Posterior vena cava (tissue), 2 donors: ENCODE measurements at places on chromosomes 3 and 15.

DNA sequence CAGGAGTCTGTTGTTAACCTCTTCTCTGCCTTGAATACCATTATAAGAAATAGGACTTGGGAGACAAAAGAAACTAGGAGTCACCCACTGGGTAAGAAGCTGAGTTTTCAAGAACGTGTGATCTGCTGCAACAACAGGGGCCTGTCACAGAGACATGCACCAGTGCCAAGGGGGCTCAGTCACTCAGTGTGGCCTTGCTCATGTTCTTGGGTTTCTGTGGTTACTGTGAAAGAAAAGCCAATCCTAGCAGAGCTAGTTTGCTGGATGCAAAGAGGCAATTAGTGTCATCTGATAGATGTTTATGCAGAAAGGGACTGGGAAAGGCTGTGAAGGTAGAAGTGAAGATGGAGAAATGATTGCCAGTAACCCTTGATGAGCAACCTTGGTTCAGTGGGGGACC is 126.3 kb downstream of the IQCH start:
- no peak for DNase-seq

DNA sequence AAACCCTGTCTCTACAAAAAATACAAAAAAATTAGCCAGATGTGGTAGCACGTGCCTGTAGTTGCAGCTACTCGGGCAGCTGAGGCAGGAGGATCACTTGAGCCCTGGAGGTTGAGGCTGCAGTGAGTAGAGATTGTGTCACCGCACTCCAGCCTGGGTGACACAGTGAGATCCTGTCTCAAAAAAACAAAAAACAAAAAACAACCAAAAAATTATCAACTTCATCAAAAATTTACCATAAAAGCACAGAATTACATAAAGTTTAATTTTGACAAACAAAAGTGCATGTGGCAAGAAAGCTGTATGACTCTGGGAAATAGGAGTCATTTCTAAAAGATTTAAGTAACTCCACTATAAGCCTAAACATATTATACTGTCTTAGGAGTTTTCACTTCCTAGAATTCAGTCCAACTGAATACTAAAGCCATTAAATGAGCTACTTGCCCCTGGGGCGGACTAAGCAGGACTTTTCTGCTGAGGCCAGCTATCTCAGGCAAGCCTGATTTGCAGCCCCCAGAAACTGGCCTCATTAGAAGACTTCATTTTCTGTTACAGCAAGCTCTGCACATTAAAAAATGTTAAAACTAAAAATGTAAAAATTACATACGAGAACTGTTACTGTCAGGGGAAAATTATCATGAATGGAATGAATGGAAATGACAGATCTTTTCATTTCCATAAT is 23.0 kb downstream of the HSPBAP1 start:
- DNase-seq = no peak

DNA sequence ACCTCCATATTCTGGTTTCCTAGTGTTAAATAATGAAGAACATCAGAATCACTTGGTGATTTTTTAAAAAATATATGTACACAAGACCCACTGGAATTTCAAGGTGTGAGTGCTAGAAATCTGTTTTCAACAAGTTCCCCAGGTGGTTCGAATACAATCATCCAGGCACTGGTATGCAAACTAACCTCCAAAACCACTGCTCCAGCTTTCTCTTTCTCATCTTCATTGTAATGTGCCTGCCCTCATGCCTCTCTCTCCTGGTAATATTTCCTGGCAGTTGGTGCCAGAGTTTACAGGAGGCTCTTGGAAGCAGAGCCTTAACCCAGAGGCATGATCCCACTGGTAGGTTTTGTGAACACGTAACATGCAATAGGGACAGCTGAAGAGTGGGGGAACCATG is 163.1 kb upstream of the MANF start:
- no peak for DNase-seq

GRCh38 chr3:45739991-45740390 is 50.8 kb downstream of the SACM1L start:
- DNase-seq = no peak

- DNase-seq = no peak
Observed at GRCh38 chr3:102165367-102165766, 269.4 kb upstream of the ZPLD1 start.

- DNase-seq = no peak
Observed at GRCh38 chr3:64161481-64161952, 63.7 kb downstream of the PRICKLE2 start.

- DNase-seq = no peak
Observed at GRCh38 chr3:41182504-41183059, 16.7 kb upstream of the CTNNB1 start.

DNA sequence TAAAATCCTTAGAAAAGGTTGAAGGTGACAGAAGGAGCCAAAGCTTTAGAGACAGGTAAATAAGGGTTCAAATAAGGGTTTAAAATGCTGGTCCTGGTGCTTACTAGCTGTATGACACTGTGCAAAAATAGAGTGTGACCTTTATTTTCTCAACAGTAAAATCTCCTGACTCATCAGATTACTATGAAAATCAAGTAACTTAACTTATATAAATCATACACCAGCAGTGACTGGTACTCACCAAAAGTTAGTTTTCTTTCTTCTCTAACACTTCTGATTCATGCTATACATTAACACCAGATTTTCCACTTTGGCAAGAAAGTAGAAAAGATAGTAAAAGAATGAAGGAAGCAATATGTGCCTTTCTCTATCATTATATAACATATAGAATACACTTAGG is 205.9 kb upstream of the GBE1 start:
- no peak for DNase-seq

- DNase-seq = no peak
Observed at GRCh38 chr15:72784456-72784876, 908 bp upstream of the ADPGK start.

DNA sequence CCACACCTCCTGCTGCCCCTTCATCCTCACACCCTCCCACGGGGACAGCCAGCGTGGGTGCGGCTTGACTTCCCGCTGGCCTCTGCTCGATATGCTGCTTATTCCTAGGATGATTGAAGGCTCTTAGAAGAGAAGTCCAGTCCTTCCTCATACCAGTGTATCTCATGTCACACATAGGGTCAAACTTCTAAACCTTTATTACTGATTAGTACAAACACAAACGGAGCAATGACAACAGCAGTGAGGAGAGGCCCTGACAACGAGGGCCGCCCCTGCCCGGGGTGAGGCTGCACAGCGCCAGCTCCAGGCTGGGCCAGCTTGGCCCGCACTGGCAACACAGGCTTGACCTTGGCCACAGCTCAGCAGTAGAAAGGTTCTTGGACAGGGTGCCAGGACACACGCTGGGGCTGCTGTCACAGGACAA is 3.7 kb downstream of the CIB1 start:
- no peak for DNase-seq

- no peak for DNase-seq
Observed at GRCh38 chr15:63256433-63257274, 20.8 kb upstream of the APH1B start.

DNA sequence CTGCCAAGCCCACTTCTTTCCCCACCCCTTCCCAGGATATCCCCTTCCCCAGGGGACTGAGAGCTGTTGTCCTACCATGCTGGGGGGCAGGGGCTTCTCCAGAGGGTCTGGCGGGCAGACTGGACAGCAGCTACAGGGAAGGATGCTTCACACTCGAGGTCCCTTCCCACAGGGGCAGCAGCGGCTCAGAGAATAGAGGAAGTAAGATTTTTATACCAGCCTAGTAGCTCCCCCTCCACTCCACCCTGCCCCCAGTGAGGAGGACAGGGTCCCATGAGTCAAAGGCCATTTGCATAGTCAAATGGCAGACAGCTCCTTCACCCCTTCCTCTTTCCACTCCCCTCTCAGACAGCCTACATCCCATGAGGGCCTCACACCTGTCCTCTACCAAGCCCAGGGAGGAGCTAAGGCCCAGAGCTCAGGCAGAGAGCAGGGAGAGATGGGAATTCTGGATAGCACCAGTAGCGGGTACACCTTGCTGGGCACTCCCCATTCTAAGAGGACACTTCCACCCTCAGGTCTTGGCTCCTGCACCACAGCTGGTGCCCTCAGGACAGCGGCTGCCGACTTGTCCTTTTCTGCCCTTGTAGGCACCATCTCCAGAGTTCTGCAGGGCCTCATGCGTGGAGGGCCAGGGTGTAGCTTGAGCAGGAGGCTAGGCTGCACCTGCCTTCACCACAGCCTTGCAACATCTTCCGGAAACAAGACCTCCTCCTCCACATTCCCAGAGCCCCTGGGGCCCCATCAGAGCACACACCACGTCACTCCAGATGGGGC is at the start of gene TLR9:
TSS of gene TLR9 (minus strand) at position 194 of the 777 bp plus-strand sequence. CDS start at position 78, 116 bp downstream.
- peak; percentile 69 for DNase-seq

DNA sequence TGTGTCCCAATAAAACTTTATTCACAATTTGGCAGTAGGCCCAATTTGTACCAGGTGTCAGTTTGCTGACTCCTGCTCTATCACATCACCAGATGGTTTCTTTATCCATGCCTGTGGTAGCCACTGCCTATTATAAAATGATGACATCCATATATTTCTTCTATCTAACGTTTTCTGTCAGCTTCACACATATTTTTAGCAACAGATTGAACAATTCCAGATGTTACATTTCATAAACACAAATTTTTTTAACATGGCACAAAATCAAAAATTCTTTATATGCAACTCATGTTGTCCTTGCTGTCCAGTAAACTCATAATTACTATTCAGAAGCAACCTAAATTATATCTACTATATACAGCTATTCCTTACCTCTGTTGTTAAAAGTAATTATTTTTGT is 1371.6 kb downstream of the NSUN3 start:
- no peak for DNase-seq

GRCh38 chr3:155549087-155549486 is 195.8 kb downstream of the PLCH1 start:
- no peak for DNase-seq

DNA sequence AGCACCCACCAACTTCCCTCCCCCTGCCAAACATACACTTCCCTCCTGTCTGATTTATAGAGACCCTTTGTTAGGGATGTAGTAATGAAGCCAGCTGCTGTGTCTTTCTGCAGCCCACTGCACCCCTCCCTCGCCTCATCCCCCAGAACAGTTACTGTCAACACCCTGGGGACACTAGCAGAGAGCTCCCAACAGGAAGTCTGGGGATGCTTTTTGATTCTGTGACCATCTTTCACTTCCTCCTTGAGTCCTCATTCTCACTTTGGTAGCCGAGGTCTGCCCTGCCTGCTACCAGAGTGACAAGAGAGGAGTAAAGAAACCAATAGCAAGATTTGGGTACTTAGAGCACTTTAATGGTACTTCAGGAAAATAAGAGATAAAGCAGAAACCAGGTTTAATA is 201.6 kb downstream of the SATB1 start:
- DNase-seq = no peak

GRCh38 chr15:64249883-64250575 is 87.2 kb upstream of the PPIB start:
- DNase-seq = no peak

DNA sequence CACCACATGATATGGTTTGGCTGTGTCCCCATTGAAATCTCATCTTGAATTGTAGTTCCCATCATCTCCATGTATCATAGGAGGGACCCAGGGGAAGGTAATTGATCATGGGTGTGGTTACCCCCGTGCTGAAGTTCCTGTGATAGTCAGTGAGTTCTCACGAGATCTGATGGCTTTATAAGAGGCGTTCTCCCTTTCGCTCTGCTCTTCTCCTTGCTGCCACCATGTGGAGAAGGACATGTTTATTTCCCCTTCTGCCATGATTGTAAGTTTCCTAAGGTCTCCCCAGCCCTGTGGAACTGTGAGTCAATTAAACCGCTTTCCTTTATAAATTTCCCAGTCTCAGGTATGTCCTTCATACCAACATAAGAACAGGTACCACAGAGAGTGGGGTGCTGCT is 21.9 kb downstream of the OSTN start:
- no peak for DNase-seq
